ENCODE measurements at places on chromosomes 7 and 10.

GRCh38 chr7:149725426-149725821 is 48.0 kb downstream of the ZNF467 start:
- no peak for DNase-seq

DNA sequence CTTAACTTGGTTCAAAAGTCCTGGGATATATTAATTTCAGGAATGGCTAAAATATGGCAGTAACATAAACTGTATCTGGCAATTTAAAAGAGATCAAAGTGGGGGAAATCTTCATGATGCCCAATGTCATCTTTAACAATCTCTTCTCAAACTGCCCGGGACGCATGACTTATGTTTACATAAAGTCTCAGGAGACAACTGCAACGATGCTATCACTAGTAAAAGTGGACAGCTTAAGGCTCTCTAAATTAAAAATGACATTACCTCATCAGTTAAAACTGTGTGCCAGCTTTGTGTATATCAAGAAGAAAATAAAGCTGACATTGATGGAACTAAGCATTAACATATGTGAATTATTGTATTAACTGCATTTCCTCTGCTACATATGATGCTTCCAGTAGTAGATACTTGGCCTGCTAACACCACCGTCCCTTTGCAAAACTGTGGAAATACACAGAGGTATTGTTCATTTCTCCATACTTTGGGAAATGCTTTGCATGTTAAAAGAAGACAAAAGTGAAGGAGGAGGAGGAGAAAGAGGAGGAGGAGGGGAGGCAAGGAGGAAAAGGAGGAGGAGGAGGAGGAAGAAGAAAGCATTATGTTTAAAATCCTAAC is 62.4 kb downstream of the NRP1 start:
- no peak for DNase-seq

DNA sequence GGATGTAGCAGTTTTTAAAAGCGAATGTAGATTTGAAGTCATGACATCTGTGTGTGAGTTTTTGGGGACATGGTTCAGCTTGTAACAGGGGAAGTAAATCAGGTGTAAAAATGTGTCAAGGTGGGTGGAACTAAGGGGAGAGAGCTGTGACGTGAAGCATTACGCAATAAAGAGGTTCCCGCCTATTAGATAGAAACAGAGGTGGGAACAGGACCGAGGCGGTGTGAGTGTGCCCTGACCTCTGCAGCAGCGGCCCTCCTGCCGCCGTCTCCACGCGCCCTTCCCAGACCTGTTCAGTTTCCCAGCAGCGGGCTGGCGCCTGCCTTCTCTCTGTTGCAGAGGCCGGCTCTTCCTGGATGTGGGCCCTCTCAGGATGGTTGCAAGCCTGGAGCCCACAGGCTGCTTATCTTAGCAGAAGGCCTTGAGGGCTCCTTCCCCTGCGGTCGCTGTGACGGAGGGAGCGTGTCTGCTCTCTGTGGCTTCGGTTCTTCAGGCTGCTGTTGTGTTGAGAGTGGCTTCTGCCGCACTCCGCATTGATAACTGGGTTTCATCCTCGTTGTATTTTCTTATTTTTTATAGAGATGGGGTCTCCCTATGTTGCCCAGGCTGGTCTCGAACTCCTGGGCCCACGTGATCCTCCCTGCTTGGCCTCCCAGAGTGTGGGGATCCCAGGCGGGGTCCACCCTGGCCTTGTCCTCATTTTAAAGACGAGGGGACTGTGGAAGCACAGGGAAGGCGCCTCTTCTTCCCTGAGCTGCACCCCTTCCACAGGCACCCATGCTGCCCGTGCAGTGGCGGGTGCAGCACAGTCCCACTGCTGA is 65.0 kb downstream of the DNAJB6 start:
- no peak for DNase-seq

GRCh38 chr10:127534496-127534895 is 14.6 kb upstream of the NPS start:
- DNase-seq: no peak

GRCh38 chr7:72003236-72003635 is 408.9 kb downstream of the CALN1 start:
- no peak for DNase-seq

- no peak for DNase-seq
Measured at GRCh38 chr7:14760730-14761478, 141.6 kb downstream of the DGKB start.

- DNase-seq: no peak
Measured at GRCh38 chr10:16698461-16698860, 118.8 kb downstream of the RSU1 start.
